ENCODE measurements at places on chromosomes 3 and 15.

- no peak for DNase-seq
Observed at GRCh38 chr15:64138331-64138941, 13.1 kb upstream of the SNX22 start.

DNA sequence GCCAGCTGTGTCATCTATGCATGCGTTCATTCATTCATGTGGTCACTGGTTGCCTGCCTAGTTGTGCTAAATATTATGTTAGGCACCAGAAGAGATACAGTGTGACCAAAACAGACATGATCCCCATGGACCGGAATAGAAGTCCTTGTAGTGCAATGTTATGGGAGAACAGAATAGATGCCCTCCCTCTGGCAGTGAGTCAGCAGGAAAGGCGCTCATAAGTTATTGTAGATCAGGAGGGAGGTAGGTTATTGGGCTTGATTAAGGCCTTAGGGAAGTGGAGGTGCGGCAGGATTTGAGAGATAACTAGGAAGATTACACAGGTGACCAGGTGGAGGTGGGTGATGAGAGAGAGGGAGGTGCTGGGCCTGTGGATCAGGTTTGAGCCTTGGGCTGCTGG is 5.2 kb downstream of the MCTP2 start:
- DNase-seq, result no peak

DNA sequence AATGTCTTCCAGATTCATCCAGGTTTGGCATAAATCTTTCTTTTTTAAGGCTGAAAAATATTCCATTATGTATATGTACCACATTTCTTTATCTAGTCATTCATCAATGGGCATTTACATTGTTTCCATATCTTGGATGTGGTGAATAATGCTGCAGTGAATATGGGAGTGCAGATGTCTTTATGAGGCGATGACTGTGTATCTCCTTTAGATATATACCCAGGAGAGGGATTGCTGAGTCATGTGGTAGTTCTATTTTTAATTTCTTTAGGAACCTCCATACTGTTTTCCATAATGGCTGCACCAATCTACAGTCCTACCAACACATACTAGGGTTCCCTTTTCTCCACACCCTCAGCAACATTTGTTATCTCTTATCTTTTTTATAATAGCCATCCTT is 96.3 kb downstream of the LRRC28 start:
- no peak for DNase-seq

DNA sequence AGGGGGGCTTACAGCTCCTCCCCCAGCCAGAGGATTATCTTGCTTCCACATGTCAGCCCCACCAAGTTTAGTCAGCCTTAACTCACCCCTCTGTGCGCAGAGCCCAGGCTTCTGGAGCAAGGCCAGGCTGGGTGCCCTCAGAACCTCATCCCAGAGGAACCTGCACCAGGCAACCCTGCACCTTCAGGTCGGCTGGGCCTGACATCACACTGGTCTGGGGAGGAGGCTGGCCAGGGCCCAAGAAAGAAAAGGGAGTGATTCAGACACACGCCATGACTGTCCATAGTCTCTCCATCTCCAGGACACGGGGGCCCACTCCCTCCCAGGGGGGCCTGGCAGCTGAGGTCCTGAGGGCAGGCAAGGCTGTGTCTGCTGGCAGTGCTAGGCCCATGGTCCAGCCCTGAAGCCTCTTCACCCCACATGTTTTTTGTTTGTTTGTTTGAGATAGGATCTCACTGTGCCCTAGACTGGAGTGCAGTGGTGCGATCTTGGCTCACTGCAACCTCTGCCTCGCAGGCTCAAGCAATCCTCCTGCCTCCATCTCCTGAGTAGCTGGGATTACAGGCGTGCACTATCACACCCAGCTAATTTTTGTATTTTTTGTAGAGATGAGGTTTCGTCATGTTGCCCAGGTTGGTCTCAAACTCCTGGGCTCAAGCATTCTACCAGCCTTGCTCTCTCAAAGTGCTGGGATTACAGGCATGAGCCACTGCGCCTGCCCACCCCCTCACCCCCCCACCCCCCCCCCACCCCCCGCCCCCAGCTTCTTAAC is 11.1 kb downstream of the TNK2 start:
- DNase-seq, result peak; percentile 56

GRCh38 chr3:171542976-171543375 is 82.8 kb upstream of the TNIK start:
- no peak for DNase-seq

- DNase-seq, result no peak
Observed at GRCh38 chr3:57184526-57184925, 15.3 kb downstream of the HESX1 start.

GRCh38 chr3:186646106-186646505 is 5.9 kb downstream of the FETUB start:
- no peak for DNase-seq

DNA sequence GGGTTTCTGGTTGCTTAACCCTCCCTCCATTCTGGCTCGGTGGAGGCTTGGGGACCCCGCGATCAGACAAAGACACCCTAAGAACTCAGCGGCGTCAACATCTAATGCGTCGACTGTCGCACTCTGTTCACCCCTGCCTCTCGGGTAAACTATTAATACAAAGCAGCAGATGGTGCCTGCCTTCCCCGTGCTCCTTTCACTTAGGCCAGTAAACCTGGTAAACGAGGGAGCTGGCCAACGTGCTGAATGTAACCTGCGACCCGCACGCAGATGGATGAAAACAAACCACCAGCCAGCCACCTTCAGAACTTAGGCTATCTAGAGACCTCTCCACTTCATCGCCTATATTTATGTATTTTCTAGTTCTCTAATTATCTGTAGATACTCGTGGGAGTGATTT is 848 bp upstream of the CADPS start:
- peak; percentile 64 for DNase-seq

DNA sequence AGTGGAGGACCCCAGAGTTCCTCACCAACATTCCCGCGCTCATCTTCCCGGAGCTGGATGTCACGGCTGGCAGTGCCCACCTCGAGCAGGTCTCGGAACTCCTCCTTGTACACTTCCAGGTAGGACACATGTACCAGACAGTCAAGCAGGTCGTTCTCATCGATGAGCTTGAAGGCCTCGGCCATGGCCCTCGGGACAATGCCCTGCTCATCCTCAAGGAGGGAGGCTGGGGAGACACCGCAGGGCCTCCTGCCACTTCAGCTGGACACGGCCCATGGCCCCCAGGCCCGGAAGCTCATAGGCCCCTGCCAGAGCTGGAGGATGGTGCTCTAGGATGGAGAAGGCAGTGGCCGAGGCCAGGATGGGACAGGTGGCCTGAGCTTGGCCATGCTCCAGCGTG is 5.6 kb downstream of the KIF7 start:
- DNase-seq, result no peak

GRCh38 chr15:101852356-101852755 is 40.4 kb downstream of the OR4F15 start:
- no peak for DNase-seq

DNA sequence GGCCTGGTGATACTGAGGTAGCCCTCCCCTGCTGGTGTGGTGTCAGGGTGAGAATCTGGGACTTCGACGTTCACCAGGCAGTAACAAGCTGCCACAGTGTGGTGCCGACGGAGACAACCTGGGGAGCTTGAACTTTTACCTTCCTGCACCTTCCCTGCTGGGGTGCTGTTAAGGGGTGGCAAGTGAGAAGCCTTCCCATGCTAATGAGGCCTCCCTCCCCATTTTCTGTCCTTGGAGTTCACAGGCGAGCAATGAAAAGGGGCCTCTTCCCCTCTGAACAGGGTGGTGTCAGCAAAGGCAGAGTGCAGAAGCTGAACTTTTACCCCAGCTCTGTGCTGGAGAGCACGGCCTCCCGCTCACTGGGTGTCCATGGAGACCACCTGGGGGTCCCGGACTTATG is 13.5 kb downstream of the MAGEL2 start:
- DNase-seq, result no peak

GRCh38 chr15:31150732-31151231 is 49.3 kb upstream of the TRPM1 start:
- DNase-seq, result no peak

DNA sequence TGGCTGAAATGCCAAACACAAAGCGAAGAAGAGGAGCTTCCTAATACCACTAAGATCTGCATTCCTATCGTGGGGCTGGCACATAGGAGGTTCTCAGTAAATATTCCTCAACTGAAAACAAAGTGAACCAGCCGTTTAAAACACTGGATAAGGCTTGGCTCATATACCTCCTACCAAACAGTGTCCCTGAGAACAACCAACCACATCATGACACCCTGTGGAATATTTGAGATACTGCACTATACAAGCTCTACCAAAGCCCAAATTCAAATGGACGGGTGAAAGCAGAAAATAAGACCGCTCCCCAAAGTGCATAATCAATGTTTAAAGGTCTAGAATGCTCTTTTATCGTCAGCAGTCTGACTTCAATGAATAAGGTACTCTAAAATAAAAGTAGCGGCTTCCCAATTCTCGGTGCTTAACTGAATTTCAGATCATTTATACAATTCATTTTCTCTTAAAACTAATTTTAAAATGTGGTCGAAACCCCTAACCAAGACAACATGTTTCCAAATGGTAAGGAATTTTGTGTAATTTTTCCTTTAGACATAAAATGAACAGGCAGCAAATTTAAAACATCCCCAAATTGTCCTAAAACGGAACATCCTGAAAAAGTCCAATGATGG is 425.8 kb downstream of the ERC2 start:
- DNase-seq, result peak; percentile 50

DNA sequence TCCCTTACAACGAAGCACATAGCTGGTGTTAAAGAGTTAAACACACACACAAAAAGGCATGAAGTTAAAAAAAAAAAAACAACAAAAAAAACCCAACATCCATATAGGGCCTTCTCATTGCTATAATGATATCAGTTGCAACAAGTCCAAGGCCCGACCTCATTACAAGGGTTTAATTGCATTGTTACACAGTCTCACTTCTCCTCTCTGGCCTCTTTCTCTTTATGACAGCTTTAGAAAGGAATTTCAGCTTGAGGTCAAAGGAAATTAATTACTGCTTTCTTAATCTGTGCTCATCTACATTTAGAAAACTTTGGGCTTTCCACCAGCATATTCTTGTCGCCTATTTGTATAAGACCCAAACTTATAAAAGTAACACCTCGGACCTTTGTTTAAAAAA is 342.1 kb downstream of the NR2F2 start:
- DNase-seq, result no peak

GRCh38 chr3:46361408-46362283 is 7.7 kb downstream of the CCR2 start:
- no peak for DNase-seq

DNA sequence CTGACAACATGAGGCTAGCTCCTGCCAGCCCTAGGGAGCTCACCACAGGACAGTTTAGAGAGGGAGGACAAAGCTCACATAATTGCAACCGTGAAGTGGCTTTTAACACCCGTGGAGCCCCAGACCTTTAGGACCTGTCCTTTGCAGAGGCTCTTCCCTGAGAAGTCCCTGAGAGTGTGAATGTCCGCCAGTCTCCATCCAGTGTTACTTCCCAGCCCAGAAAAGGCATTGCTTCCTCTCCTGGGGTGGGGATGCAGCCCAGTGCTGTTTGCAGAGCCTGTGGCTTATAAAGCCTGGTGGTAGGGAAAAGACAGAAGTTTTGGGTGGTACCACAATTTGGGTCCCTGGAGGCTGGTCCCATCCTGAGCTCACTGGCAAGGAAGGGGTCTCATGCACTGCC is 182.0 kb downstream of the SLCO3A1 start:
- no peak for DNase-seq

DNA sequence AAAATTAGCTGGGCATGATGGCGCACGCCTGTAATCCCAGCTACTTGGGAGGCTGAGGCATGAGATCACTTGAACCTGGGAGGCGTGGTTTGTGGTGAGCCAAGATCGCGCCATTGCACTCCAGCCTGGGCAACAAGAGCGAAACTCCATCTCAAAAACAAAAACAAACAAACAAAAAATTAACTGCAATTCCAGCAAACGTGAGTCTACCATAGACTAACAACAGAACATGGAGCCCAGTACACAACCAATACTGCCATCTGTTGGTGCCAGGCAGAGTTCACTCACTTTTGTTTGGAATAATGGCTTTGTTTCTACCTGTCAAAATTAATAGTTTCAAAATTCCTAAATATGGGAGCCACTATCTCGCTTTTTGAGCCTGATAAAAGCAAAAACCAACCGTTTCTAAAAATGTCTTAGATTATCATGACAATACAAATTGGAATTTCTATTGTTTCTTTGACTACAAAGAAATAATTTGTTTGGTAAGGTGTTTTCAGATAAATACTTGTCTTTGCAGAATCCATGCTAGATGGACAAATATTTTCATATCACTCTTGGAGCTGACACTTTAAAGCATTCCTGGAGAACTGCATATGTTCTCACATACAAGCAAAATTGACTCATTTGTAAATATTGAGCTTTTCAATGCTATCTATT is 45.0 kb downstream of the GPR176 start:
- no peak for DNase-seq

DNA sequence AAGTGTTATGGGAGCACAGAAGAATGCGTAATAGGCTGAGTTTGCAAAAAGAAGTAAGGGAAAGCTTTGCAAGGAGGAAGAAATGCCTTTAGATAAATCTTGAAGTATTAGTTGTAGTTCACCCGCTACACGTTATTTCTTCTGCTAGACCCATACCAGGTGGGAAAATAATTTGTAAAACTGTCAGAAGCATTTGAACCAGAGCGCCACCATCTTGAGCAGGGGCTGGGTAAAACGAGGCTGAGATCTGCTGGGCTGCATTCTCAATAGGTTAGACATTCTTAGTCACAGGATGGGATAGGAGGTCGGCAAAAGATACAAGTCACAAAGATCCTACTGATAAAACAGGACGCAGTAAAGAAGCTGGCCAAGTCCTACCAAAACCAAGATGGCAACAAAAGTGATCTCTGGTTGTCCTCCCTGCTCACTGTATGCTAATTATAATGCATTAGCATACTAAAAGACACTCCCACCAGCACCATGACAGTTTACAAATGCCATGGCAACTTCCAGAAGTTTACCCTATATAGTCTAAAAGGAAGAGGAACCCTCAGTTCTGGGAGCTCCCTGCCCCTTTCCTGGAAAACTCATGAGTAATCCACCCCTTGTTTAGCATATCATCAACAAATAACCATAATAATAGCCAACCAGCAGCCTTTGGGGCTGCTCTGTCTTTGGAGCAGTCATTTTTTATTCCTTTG is 50.0 kb upstream of the ZNF280D start:
- DNase-seq, result no peak

- DNase-seq, result peak; percentile 27
Observed at GRCh38 chr3:50089609-50089945, 858 bp downstream of the RBM5 start.

DNA sequence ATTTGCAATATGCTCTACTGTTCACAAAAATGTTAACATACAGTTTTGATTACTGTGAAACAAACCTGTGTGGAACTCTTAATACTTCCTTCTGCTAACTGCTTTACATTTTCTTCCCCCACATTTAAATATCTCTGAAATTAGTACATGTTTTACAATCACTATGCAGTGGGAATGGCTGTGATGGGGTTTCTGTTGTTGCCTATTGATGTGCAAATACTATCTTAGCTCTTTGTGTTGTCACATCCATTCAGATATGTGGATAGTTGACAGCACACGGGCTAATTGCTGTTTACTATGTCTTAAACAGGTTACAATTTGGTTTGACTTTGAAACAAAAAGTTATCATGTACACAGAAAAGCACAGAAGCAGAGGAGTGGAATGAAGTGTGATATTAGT is 95.8 kb upstream of the CCNL1 start:
- no peak for DNase-seq

GRCh38 chr3:64888165-64888564 is 200.4 kb upstream of the ADAMTS9 start:
- no peak for DNase-seq

- no peak for DNase-seq
Observed at GRCh38 chr3:167733961-167734497, 663 bp downstream of the PDCD10 start.

Data from astrocyte (in vitro differentiated cells and primary cell).